ENCODE measurements at places on chromosomes 2 and 18. TPM values are rescaled to one million over a fixed set of nuclear protein-coding genes. Genes with fewer than 3 reads are reported as not detected.

Gene TGFBRAP1
- 11.4 TPM for total RNA-seq

Gene TEX261
- total RNA-seq, result 34.9 TPM

Gene IWS1
- 44.6 TPM for total RNA-seq

Gene GPR45
- not detected for total RNA-seq

Gene KCNIP3
- total RNA-seq, result 1.6 TPM

Gene TACR1
- total RNA-seq, result 0.16 TPM

Gene LRRC30
- not detected for total RNA-seq

Gene DHRS9
- total RNA-seq, result 1.3 TPM

Gene KIAA2012
- total RNA-seq, result not detected

Gene EMX1
- not detected for total RNA-seq

Gene COX5B
- 549 TPM for total RNA-seq

Gene OTX1
- 0.32 TPM for total RNA-seq

Gene LYPD1
- total RNA-seq, result 0.26 TPM

Gene VWC2L
- under 0.01 TPM for total RNA-seq

Gene DSG3
- total RNA-seq, result 0.16 TPM

Gene ADD2
- not detected for total RNA-seq

Gene SCN2A
- total RNA-seq, result 10.9 TPM

Gene STON1
- total RNA-seq, result 6.7 TPM

Gene CD8B
- not detected for total RNA-seq

Gene ST6GAL2
- not detected for total RNA-seq

Gene CAPN14
- total RNA-seq, result 0.16 TPM

Gene SERPINB5
- 0.34 TPM for total RNA-seq

Gene HDLBP
- total RNA-seq, result 1,692 TPM

Gene G6PC2
- total RNA-seq, result not detected

Gene ARL5A
- total RNA-seq, result 27.7 TPM

Gene TMEFF2
- total RNA-seq, result 2.2 TPM

Gene BARD1
- 22.2 TPM for total RNA-seq

Measured in bronchial smooth muscle cell (primary cell).